ENCODE measurements at places on chromosomes 7 and 10. TPM values are rescaled to one million over a fixed set of nuclear protein-coding genes. Genes with fewer than 3 reads are reported as not detected.

GRCh38 chr7:8965177-8965576 is 531.8 kb downstream of the NXPH1 start:
- no peak for DNase-seq

- DNase-seq: no peak
Measured at GRCh38 chr7:76338298-76339084, 20.3 kb downstream of the YWHAG start.

GRCh38 chr7:69654381-69654780 is 56.1 kb downstream of the AUTS2 start:
- no peak for DNase-seq

GRCh38 chr7:127993317-127993716 is 37.9 kb downstream of the LRRC4 start:
- no peak for DNase-seq

DNA sequence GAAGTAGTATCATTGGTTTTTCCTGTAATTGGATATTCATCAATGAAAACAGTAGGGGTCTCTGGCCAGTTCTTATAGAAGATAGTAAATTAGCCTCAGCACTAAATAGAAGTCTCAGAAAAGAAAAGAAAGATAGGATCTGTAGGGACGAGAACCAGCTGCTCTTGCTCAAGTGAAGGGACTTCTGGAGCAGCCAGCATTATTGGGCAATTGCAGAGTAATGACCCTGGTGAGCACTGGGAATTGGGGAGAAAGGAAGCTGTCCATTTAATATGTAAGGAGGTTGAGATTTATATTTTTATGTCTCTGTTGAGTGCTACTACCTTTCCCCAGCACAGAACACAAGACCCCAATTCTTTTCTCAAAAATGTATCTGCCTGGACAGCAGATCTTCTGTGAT is 61.2 kb upstream of the WNT16 start:
- DNase-seq: no peak

GRCh38 chr7:84354866-84355265 is 160.3 kb upstream of the SEMA3A start:
- no peak for DNase-seq

DNA sequence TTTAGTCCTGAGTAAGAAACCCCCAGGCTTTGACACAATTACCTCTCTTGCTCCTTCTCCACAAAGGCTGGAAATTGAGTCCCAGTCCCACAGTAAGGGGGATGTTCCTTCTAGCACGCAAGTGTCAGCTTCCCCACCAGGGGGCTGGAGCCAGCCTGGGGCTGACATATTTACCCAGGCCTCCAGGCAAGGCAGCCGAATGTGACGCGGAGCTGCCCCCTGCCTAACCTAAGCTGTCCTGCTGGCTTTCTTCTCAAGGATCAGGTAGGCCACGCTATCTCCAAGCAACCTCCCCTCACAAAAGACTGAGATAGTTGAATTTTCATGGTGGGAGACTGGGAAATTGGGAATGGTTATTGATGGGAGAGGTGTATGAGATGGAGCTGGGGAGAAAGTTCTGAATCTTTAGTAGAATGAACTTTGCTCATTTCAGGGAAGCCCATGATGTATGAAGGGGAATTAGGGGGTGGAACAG is 19.2 kb upstream of the BMPER start:
- peak; percentile 48 for DNase-seq

DNA sequence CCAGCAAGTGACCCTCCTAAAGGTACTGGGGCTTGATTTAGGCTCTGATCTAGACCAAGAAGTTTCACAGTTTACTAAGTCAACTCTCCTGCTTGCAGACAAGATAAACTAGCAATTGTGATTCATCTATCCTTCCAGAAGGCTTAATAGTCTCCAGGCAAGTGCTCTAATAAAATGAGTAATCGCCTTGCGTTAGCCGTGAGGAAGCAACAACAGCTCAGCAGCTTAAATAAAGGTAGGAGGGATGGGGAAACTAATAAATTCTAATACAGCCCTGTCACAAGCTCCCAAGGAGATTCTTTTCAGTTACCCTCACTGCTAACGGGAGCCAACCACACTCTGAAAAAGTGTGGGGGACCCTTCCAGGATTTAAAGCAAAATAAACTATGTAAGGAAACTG is 48.4 kb downstream of the FRMD4A start:
- no peak for DNase-seq

DNA sequence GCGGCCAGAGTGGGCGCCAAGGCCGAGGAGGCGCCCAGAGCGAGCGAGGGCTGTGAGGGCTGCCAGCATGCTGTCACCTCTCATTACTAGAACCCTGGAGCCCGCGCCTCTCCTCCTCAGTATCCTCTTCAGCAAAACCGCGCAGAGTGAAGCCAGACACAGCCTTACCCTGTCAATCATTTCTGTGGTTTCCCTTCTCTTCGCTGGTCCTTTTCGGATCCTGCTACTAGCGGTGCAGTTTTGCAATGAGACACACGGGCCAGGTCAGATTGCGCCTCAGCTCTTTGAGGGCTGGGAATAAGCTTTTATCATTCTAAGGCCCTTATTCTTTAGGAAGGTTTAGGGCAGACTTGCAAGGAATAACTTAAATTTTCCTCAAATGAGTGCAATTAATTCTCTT is 55.5 kb upstream of the FAM171A1 start:
- DNase-seq: peak; percentile 3

- no peak for DNase-seq
Measured at GRCh38 chr10:89478085-89478738, 57.2 kb downstream of the SLC16A12 start.

DNA sequence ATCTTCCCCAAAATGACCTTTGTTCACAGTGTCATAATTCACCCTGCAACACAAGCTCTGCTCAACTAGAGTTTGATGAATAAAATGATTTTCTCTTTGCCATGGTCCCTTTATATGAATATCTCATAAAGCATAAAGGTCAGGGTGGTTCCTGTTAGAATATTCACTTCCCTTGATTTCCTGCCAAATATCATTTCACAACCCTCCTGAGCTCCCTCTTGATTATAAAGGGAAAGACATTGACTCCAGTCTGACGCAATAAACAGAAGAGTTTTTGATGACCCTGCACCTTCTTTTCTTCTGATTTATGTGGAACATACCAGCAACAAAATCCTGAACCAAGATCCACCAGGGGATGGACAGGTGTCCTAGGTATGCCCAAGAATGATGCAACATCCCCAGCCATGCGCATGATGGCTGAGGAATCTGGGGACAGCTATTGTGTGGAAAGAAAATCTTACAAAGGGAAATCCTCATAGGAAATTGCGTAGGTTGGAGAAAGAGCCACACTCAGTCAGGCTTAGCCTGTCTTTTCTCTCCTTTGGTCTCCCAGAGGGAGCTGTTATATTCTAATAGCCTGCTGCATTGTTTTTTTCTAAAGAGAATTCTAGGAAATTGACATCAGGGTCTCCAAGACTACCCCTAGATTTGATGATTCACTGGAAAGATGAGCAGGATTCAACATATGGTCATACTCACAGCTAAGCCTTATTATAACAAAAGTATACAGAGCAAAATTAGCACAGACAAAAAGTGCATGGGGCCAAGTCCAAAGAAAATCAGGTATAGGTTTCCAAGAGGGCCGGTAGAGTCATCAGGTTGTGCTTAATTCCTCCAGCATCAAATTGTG is 18.8 kb downstream of the IFIT3 start:
- DNase-seq: no peak

GRCh38 chr10:5448333-5449001 is 36.1 kb downstream of the NET1 start:
- no peak for DNase-seq

DNA sequence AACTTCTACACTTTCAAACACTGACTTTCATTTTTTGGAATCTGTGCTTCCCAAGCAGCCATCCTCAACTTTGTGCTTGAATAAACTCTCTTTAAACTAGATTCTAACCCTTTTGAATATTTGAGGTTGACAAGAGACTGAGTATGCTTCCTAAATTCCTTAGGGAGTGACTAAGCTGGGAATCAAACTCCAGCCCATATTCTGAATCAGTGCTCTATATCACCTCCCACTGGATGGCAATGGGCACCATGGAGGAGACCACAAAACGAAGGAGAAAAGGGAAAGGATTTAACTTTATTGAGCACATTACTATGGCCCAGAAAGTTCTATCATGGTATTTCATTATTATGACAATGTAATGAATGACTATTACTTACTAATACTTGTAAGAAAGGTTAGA is 17.2 kb upstream of the SLC26A4 start:
- DNase-seq: peak; percentile 81

- no peak for DNase-seq
Measured at GRCh38 chr7:70457482-70457881, 674.5 kb upstream of the GALNT17 start.

GRCh38 chr7:127896659-127897058 is 134.6 kb downstream of the LRRC4 start:
- no peak for DNase-seq

DNA sequence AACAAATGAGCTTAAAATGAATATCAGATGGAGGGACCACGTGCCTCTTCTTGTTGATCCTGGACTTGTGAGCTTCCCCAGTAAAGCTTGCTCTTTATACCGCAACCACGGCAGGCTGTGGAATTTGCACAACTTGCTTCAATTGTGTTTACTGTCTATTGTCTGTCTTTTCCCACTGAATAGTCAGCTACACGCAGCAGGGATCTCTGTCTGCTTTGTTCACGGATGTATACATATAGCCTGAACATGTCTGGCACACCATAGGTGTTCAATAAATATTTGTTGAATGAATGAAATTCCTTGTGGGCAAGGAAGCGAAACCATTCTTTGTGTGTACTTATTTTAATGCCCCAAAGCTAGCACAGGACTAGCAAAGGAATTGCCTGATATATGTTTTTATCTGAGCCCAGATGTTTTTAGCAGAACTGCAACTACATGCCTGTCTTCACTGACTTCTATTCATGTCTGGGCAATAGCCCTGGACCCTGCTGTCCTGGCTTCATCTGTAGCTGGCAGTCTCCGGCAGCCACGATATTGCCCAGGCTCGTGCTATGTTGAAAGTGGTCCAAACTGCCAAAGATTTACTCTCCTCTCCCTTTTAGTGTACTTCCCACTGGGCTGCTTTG is 29.9 kb upstream of the IFRD1 start:
- DNase-seq: no peak

The TACC2 gene
- 20.3 TPM for total RNA-seq

The PODXL gene
- 131 TPM for total RNA-seq

The PLAC9 gene
- not detected for total RNA-seq

The CALML3 gene
- not detected for total RNA-seq

The LAMB1 gene
- 53.6 TPM for total RNA-seq

The LDB3 gene
- not detected for total RNA-seq

The UCMA gene
- total RNA-seq: not detected

The STEAP4 gene
- not detected for total RNA-seq

The AQP1 gene
- not detected for total RNA-seq

Data from HT1080 (cell line).